ENCODE measurements at places on chromosomes 5 and 9. TPM values are rescaled to one million over a fixed set of nuclear protein-coding genes. Genes with fewer than 3 reads are reported as not detected.

DNA sequence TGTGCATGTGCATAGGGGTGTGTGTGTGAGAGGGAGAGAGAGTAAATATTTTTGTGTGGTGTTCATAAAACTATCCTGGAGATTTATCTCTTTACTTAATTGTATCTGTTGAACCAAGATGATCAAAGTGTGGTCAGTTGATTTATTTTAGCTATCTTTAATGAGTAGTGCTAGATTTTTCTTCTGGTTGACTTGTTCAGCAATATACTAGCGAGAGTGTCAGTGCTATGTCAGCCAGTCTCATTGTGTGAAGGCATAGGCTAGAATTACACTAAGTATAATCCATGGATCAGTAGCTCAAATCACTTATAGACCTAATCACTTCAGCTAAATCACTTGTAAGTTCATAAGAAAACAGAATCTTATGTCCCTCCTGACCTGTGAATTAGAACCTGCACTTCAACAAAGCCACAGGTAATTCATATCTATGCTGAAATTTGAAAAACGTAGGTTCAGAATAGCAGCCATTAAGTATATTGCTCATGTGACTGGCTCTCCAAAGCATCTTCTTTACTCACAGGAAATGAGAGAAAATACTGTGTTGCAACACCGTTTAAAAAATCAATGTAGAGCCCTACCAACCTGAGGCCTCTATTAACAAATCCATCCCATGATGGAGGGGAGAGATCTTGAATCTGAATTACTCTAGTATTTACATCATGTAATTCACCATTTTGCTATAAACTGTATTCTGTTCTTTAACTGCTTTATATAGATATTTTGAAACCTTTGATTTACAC is 203.1 kb upstream of the ACTBL2 start:
- no peak for DNase-seq

DNA sequence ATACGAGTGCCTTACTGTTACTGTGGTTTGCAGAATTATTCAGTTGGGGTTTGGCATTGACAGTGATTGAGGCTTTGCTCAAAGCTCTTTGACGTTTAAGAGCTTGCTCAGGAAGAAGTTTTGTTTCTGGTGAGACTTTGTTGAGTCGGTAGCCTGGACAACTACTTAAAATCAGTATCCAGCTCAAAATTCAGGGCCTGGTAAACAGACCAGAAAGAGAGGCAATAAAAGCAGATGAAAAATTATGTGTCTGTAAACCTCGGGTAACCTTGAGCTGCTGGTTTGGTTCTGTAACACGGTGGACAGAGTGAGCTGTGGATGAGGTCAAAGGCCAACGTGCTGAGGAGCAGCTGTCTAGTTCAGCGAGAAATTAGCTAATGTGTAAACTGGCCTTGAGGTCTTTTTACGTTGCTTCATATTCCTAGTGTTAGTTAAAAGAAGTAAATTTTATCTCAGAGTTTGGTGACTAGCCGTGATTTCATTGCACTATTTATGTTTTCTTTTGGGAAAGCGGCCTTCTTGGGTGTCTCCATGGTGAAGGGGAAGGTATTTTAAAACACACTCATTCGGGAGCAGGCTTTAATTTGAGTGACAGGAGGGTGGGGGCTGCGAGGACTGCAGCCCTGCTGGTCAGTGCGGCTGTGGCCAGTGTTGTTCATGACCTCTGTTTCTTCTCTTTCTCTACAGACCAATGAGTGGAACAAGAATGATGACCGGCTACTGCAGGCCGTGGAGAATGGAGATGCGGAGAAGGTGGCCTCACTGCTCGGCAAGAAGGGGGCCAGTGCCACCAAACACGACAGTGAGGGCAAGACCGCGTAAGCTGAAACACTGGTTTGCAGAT is 82.0 kb upstream of the TTC23L start:
- no peak for DNase-seq

- no peak for DNase-seq
Observed at GRCh38 chr9:16145196-16145950, 592.5 kb downstream of the CCDC171 start.

GRCh38 chr9:17436854-17437253 is 142.0 kb upstream of the SH3GL2 start:
- no peak for DNase-seq

DNA sequence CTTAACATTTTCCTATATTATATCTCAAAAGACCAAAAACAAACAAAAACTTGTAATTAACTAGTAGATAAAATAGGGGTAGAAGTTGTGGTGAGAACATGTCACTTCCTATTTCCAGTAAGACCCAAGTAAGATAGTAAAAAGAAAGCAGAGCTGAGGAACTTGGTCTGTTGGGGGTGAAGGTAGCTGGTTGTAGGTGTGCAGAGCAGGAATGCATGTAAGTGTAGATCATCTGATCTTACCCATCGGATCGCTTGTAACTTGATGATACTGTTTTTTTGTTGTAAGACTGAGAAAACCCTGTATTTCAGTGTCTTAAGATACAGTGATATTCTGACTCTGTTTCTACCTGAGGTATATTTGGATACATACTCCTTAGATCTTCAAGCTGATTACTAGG is 5.7 kb downstream of the SRP19 start:
- DNase-seq = no peak

DNA sequence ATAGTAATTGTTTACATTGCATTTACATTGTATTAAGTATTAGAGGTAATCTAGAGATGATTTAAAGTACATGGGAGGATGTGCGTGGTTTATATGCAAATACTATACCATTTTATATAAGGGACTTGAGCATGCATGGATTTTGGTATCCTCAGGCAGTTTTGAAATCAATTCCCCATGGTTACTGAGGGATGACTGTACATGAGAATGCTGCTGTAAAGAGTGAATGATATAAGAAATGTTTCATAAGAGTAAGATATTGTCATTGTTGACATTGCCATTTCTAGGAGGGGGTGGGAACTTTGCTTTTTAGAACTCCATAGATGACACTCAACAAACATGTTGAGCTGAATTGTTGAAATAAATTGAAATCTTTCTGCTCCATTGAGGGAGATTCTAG is 185.0 kb downstream of the SEMA6A start:
- DNase-seq = no peak

DNA sequence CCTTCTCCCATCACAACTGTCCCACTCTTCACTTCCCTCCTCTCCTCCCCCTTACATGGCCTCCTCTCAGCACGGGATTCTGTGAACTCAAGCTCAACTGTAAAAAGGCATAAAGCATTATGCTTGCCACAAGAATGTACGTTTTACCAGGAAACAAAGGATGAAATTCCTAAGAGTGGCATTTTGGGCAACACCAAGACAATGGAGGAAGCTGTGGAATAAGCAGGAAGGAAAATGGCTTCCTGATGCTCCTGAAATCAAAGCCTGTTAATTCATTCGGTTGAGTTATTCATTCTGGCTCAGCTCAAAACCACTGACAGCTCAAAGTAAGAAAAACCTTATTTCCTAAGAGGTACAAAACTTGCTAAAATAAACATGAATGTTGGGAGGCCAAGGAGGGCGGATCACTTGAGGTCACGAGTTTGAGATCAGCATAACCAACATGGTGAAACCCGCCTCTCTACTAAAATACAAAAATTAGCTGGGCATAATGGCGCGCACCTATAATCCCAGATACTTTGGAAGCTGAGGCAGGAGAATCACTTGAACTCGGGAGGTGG is 40.8 kb upstream of the DMRT1 start:
- no peak for DNase-seq

GRCh38 chr5:87210743-87211142 is 56.9 kb upstream of the RASA1 start:
- DNase-seq = no peak

- no peak for DNase-seq
Observed at GRCh38 chr9:109974143-109974917, 194.3 kb downstream of the PALM2AKAP2 start.

DNA sequence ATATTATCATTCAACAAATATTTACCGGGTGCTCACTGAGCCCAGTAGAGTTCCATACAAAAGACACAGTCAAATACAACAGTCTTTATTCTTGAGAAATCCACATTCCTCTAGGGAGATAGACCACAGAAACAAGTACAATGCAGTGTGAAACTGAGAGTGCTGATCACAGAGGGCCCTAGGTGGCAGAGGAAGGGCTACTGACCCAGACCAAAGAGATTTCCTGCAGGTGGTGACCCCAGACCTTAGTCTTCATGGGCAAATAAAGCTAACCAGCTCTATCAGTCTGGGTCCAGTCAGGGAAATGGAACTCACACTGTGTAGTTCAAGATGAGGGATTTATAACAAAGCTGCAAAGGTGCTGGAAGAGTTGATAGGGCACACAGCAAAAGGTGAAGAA is 110.4 kb upstream of the SLC27A6 start:
- DNase-seq = no peak

- DNase-seq = no peak
Observed at GRCh38 chr9:27149651-27150050, 40.6 kb downstream of the TEK start.

- no peak for DNase-seq
Observed at GRCh38 chr5:170861917-170862766, at the start of gene RANBP17. Gene RANBP17 (plus strand): TSS chr5:170862018.

- DNase-seq = no peak
Observed at GRCh38 chr5:9363026-9363425, 182.8 kb downstream of the SEMA5A start.

DNA sequence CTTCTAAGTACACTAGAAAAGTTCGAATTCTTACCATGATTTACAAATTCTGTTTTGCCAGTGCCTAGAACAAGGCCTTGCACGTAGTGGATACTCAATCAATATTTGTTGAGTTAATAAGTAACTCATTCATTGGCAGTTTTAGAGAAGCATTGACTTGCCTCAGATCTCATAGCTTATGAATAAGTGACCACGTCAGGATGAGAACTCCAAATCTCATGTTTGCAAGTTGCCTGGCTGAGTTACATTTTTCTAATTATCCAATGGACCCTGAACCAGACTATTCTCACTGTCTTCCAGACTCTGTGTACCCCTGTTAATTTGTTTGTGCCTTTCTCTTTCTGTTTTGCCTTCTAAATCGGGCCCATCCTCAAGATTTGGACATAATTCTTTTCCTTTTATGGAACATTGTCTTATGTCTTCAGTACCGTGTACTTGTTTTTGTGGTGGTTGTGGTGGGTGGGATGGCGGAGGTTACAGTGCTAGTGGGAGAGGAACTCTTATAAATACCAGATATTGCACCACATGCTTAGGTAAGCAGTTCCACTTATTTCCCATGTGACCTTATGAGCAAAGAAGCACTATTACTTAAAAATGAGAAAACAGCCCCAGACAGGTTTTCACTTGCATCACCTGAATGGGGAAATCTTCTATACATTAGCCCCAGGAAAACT is 96.3 kb downstream of the UNC13B start:
- DNase-seq = no peak

DNA sequence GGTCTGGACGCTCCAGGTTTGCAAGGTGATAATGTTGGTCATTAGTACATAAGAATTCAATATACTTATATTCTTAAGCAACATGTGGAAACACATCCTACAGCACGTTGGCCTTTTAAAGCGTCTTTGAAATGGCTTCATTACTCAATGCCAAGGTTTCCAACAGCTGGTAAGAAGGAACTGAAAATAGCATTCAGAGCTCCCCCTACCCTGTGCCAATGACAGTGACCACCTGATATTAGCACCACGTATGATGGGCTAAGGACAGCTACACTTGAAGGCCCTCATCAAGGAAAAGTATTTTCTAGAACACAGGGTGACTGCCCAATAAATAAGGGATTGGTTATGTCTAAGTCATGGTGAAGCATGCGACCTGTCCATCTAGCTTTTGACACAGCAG is 9.9 kb downstream of the ZNF622 start:
- no peak for DNase-seq

- no peak for DNase-seq
Observed at GRCh38 chr5:83718195-83718825, 2.3 kb downstream of the HAPLN1 start.

- DNase-seq = no peak
Observed at GRCh38 chr9:8863886-8864544, 1064.4 kb upstream of the DMAC1 start.

DNA sequence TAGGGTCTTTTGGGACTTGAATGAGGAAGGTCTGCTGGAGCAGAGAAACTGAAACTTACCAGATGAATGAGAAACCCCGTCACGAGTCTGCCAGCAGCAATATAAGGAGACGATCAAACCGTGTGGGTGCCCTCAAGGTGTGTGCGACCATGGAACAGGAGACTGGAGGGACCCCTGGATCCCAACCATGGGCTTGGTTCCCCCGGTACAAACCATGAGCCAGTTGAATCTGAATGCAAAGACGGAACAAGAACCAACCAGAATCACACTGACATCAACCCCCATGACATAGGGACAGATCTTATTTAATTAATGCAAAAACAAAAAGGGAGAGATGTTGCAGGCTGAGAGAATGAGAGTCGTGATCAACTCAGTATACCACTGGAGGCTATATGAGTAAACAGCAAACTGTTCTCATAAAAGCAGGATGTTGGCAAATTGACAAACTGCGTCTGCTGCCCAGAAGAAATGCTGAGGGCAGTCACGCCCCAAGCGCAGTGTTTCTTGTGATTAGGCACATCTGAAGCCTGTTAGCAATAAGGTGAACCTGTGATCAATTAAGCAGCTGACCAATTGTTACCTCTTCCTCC is 475.5 kb upstream of the ACO1 start:
- no peak for DNase-seq

GRCh38 chr5:34003941-34004340 is 3.9 kb downstream of the AMACR start:
- no peak for DNase-seq

- no peak for DNase-seq
Observed at GRCh38 chr9:13397661-13398060, 118.2 kb upstream of the MPDZ start.

GRCh38 chr9:20373263-20373662 is 249.0 kb downstream of the MLLT3 start:
- DNase-seq = no peak

DNA sequence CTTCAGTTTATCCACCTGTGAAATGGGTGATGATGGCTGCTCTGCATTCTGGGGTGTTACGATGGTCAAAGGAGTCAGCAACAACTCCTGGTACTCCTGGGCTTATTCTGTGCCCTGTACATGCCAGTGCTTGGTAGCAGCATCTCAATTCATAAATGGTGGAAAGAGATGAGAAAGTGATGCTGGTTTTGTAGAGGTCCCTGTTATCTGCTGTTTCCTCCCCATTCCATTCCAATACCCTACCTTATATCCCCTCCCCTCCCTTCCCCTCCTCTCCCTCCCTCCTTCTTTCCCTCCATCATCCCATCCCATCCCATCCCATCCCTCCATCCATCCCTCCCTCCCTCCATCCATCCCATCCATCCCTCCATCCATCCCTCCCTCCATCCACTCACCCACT is 19.1 kb downstream of the BOD1 start:
- no peak for DNase-seq

GRCh38 chr5:10400831-10401230 is 40.8 kb upstream of the ROPN1L start:
- no peak for DNase-seq

GRCh38 chr5:37490931-37491330 is 111.8 kb downstream of the WDR70 start:
- DNase-seq = no peak

SLC46A2 gene
- total RNA-seq = 0.57 TPM

BTNL8 gene
- not detected for total RNA-seq

PRRC2B gene
- total RNA-seq = 46.6 TPM

SLC6A3 gene
- not detected for total RNA-seq

GPX8 gene
- total RNA-seq = 8.2 TPM

PCDH12 gene
- 1.9 TPM for total RNA-seq

IFNA2 gene
- not detected for total RNA-seq

IL9 gene
- not detected for total RNA-seq

FOXI1 gene
- not detected for total RNA-seq

CCNJL gene
- 3.0 TPM for total RNA-seq

IFNK gene
- total RNA-seq = not detected

FCN2 gene
- total RNA-seq = not detected
